HCT116 (cell line): ENCODE measurements at places on chromosomes 16 and 17. TPM values are rescaled to one million over a fixed set of nuclear protein-coding genes. Genes with fewer than 3 reads are reported as not detected.

- DNase-seq = no peak
These were observed 175.8 kb upstream of the MAF start for GRCh38 chr16:79776243-79776847.

DNA sequence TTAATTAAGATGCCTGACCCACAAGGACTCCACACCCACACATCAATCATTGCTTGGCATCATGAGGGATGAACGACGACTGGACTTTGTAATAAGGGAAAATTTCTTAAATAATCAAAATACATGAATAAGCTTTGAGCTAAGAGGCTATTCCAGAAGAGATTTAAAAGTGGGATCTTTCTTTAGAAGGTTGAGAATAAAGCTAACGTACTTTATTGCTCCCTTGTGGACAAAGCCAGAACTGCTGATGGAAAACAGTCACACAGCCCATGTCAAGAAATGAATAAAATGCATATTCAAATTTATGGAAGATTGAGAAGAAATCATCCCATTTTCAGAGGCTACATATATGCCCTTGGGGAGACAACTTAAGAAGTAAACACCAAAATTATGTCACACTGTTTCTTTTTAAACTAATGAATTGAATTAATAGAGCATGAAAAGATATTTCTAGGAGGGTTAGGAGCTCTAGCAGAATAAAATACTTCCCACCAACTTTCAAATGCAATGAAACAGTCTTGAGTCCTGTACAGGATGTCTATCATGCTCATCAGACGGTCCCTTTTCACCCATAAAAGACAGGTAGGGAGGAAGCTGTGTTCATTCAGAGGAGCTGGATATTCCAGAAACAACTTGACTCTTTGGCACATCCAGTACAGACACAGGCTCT, 60.2 kb upstream of the PHOSPHO1 start:
- peak; percentile 8 for DNase-seq

- DNase-seq = no peak
These were observed 5.1 kb upstream of the KLHL36 start for GRCh38 chr16:84643180-84643583.

DNA sequence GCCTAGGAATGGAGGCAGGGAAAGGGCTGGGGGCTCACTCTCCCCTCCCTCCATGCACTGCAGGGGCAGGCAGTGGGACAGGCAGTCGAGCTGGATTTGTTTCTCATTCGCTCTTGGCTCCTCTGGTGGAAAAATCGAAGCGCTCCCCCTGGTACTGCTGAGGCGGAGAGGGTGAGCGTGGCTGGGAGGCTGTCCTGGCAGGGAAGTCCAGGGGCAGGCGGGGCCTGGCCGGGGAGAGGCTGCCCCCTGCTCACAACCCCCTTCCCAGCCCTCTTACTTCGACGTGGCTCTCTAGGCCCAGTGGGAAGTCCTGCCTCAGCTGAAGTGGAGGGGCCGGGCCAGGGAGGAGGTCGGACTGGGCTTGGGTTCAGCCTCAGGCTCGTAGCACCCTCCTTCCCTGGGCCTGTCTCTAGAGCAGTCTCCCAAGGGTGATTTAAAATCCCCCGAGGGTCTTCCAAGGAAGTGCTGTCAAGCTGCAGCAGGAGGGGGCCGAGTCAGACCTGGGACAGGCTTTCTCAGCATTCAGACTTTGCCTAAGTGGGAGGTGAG, 16.5 kb upstream of the TMEM92 start:
- DNase-seq = no peak

- no peak for DNase-seq
These were observed 85.4 kb upstream of the CLEC18A start for GRCh38 chr16:69865701-69866100.

GRCh38 chr16:51175081-51175480, 24.0 kb upstream of the SALL1 start:
- DNase-seq = no peak

GRCh38 chr17:40949418-40949817, 12.0 kb upstream of the KRT23 start:
- DNase-seq = no peak

DNA sequence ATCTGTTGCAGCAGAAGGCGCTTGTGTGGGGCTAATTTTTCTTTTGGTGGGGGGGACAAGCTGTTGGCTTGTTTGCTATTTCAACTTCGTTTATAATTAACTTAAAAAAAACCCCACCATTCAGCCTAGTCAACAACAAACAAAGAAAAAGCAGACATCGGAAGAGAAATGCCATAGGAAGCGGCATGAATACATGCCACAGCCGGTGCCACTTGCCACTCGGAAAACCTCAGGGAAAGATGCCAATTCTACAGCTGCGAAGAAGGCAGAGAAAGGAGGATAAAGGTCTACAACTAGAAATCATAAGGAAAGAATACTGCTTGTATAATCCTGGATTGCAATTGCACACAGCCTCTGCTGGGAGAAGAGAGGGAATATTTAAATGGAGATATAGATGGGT, 254.4 kb upstream of the PMFBP1 start:
- no peak for DNase-seq

DNA sequence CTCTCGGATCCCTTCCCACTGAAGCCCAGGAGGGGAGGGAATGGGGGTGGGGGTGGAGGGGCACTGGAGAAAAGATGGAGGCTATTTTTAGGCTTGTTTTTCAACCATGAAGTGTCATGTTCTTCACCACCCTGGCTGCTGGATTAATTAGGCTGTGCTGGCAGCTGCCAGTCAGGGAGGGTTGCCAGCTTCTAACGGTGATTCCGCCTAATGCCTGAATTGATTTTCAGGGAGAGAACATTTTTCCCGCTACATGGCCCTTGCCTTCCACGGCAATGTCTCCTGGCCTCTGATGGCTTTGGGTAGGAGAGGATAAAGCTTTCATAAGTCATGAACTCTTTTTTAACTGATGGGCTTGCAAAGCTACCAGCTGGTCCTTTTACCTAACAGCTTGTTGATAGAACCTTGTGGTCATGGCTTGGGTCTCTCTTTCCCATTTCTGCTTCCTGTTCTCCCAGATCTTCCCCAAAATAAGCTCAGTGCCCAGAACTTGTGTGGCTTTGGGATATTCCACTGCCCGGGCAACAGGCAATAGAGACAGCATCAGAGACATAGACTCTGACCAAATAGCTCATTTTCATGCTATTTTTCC, 167.4 kb downstream of the PITPNC1 start:
- no peak for DNase-seq

DNA sequence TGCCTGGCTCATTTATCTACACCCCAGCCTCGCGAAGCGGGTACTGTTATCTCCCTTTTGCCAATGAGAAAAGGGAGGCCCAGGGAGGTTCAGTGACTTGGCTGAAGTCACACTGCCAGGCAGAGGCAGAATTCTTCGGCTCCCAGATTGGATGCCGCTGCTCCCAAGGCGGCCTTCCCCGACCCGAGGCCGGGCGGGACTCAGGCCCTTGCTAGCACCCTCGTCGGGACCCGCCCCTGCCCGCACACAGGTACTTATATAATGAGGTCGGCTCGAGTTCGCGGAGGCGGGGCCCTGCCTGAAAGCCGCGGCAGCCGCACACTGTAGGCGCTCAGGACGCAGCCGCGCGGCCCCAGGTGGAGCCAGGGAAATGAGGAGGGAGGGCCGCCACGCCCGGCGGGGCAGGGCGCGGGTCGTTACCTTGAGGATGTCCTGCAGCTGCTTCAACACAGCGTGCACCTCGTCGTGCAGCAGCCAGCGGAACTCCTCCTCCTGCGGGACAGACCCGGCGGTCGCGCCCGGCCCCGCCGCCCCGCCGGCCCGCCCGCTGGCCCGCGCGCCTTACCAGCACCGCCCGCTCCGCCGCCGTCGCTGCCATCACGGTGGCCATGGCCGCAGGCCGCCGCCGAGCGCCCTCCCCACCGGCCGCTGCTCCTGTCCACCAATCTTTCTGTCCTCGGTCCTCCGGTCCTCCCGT, at the start of gene ROGDI:
Gene ROGDI, minus strand, starts transcription at position 672 of the 697 bp plus-strand sequence. Its CDS starts 62 bp downstream, at position 610.
- peak; percentile 64 for DNase-seq

- peak; percentile 58 for DNase-seq
These were observed 23.7 kb upstream of the KDM8 start for GRCh38 chr16:27179500-27180072.

GRCh38 chr16:70467113-70467512, 12.7 kb downstream of the FCSK start:
- no peak for DNase-seq

DNA sequence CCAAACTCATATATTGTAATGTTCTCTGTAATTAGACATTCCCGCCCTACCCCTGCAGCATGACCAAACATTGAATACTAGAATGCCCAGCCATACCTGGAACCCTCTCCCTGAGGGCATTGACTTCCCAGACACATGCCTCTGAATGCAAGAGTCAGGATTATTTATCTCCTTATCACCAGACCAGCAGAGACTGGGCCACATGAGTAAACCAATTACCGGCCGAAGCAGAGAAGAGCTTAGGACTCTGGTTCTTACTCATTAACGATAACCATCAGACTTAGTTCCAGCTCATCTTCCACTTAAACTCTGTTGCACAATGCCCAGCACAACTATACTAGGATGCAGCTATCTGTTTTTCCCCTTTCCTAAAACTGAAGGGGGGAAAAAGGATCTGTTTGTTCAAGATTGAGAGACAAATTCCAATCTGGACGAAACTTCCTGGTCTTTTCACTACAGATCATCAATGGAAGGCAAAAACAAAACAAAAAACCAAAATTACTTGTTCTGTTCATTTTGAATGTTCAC, 88.2 kb upstream of the CORO6 start:
- DNase-seq = no peak

GRCh38 chr17:29145289-29146073, 34.7 kb downstream of the MYO18A start:
- no peak for DNase-seq

DNA sequence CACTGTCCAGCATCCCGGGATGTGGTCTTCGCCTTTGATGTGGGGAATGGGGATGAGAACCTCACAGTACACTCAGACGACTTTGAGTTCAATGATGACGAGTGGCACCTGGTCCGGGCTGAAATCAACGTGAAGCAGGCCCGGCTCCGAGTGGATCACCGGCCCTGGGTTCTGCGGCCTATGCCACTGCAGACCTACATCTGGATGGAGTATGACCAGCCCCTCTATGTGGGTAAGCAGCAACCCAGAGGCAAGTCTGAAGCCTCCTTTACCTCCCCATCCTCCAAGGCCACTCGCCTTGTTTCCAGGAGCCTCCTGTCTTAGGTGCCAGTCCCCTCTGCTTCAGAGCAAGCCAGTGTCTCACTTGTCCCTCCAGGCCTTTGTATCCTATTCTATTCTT, 10.2 kb downstream of the CNTNAP1 start:
- DNase-seq = no peak

GRCh38 chr17:17377071-17377967, 74.1 kb downstream of the NT5M start:
- DNase-seq = no peak

DNA sequence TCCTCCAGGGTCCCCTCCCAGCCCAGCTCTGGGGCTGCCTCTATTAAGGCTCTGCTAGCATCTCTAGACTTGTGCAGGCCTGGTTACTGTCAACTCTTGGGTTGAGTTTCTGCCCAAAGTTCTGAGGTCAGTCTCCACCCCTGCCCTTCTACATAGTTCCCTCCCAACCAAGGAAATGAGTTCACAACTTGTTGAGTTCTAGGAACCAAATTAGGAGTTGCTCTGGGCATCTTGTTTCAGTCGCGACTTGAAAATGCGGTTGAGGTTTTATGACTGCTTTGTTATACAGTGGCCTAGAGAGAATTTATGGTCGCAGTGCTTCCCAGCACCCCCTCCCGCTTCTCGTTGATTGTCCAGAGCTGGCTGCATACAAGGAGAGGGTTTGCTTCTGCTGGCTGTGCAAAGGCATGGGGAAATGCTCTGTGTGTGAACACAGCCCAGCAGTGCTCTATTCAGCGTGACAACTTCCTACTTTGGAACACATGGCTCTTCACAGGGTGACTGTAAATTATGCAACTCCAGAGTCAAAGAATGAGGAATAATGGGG, 20.2 kb downstream of the GNAO1 start:
- no peak for DNase-seq

GRCh38 chr16:4372001-4372577, 441 bp downstream of the VASN start:
- DNase-seq = no peak

GRCh38 chr16:68090533-68090932, 5.4 kb downstream of the NFATC3 start:
- no peak for DNase-seq

GRCh38 chr17:58121925-58122324, 26.3 kb upstream of the OR4D1 start:
- DNase-seq = peak; percentile 59

- no peak for DNase-seq
These were observed 30.1 kb upstream of the PMFBP1 start for GRCh38 chr16:72202014-72202413.

DNA sequence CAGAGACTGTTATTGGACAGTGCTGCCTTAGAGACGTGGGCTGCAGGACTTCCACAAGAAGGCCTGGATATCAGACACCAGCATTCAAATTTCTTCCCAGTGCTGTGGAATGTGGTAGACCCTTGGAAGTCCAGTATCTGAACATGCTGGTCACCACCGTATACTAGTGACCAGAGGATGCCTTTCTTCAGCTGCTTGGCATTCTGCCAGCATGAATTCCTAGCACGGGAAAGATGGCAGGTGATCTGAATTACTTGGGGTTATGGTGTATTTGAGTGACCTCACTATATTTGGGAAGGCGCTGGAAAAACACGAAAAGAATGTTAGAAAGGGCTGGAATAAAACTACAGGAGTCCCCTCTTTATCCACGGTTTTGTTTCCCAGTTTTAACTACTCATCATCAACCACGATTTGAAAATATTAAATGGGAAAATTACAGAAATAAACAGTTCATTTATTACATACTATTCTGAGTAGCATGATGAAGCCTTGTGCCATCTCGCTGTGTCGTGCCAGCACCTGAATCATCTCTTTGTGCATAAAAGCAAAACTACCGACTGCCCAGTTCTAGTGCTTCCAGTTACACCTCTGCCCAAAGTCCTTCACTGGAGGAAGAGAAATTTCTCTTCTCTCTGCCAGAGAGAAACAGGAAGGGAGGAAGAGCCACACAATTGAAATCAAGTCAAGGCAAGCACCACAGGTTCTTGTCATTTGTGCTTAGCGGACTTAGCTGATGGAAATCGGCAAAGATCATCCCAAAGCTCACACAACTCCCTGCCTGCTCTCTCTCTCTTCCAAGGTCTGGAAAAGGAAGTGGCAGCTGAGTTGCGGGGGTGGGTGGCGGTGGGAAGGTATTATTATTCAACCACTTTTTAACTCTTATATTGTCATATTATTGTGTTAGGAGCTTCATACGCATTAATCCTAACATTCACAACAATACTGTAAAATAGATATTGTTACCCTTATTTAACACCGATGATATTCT, 1.4 kb upstream of the CHST4 start:
- DNase-seq = no peak

DNA sequence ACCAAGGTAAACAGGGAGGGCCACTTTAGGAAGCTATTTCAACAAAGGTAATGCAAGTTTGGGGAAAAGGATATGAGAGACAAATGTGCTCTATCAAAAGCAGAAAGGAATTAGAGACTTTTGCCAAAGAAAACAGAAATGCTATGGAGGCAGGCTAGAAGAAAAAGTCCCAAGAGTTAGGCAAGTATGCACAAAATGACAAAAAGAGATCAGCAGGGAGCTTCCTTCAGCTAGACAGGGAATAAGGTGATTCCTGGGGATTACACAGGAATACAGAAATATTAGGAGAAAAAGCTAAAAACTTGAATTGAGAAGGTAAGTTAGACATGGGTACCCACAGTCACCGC, 2.4 kb downstream of the FXR2 start:
- no peak for DNase-seq

- no peak for DNase-seq
These were observed 14.2 kb upstream of the CCL1 start for GRCh38 chr17:34377078-34377823.

The NPW gene
- total RNA-seq = 226 TPM

The SLC47A2 gene
- total RNA-seq = not detected

The CENPN gene
- total RNA-seq = 76.7 TPM

The ERN2 gene
- 0.47 TPM for total RNA-seq

The KRT36 gene
- not detected for total RNA-seq

The PRSS27 gene
- 3.3 TPM for total RNA-seq

The CCDC57 gene
- total RNA-seq = 143 TPM

The TPSB2 gene
- not detected for total RNA-seq
